ENCODE measurements at places on chromosomes 13 and 19. TPM values are rescaled to one million over a fixed set of nuclear protein-coding genes. Genes with fewer than 3 reads are reported as not detected.

Gene WBP4
- 6.2 TPM for total RNA-seq

Gene SHANK1
- total RNA-seq: 2.9 TPM

DNA sequence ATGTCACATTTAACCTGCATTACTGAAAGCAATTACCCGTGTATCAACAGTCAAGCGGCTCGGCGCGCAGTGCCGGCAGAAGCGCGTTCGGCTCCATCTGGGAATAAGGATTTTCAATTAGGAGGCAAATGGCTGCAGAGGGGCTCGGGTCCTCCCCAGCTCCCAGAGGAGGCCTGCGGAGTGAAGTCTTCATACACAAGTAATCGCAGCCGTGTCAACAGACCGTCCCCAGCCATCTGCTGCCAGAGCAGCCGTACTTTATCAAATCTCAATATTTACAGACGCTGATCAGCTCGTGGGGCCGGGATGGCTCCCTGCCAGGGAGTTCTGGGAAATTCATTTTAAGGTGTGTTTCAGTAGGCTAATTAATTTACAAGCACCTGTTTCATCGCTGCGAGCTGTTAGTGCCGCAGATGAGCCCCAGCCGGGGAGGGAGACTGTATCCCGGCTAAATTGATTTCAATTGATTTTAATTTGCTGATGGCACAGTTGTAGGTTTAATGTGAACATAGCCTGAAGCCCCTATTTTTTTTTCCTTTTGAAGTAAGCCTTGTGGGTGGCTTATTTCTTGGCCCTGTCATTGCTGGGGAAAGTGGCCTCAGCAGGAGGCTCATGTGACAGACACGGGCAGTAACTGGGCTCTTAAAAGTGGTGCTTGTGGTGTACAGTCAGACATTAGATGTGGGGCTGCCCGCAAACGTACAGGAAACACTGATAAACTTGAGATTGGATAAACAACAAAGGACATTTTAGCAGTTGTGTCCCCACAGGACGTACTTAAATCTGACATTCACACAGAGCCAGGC, 252.7 kb downstream of the TEX29 start:
- no peaks in the 10 kb centered on the region for H3K4me1 ChIP-seq
- no peaks in the 10 kb centered on the region for H3K36me3 ChIP-seq
- no peak overlapping the region for H3K4me3 ChIP-seq
- no peaks in the 10 kb centered on the region for H3K27me3 ChIP-seq

- no peaks in the 10 kb centered on the region for H3K27me3 ChIP-seq
- no peak for DNase-seq
These were observed 46.3 kb downstream of the URI1 start for GRCh38 chr19:29988351-29988750.

DNA sequence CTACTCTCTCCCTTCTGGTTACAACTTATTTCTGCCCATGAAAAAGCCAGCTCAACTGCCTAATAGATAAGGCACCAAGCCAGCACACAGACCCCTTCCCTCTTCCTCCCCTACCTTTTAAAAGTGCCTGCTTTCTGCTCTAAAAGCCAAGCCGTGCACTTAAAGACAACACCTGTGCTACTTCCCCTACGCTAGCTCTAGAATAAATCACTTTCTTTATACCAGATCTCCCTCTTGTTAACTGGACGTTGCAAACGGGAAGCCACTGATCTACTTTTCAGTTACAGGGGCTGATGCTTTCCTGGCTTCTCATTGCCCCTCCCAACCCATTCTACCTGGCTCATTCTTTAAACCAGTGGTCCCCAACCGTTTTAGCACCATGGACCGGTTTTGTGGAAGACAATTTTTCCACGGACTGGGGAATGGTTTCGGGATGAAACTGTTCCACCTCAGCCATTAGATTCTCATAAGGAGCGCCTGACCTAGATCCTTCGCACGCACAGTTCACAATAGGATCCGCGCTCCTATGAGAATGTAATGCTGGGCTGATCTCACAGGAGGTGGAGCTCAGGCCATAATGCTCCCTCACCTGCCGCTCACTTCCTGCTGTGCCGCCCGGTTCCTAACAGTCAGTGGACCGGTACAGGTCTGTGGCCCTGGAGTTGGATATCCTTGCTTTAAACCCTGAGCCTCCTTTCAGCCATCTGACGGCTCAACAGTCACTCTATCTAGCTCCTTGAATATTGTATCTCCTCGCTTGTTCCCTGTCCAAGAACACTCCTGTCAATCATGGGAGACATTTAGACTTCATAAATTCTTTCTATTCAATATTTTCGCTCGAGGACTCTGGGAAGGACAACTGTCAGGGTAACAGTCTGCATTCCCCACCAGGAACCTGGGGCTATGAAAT, 841 bp upstream of the ZNF223 start:
- no peaks in the 10 kb centered on the region for H3K4me1 ChIP-seq
- no peak overlapping the region for H3K27ac ChIP-seq
- H3K27me3 ChIP-seq: peaks cover 11% of the 10 kb centered on the region
- DNase-seq: peak; percentile 6

DNA sequence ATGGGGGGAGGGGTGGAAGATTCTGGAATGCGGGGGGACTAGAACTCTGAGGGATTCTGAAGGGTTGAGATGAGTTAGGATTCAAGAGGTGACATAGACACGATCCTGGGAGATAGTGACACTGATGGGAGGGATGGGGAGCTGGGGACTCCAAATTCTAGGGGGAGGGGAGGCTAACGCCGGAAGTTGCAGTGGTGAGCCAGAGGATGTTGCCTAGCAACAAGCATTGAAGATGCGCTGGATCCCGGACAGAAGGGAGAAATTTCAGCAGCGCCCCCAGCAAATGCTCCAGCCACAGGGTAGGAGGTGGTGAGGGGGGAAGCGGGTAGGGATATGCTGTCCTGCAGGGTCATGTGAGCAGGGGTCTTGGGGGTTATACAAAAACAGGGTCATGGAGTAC, 6.9 kb upstream of the LTBP4 start:
- H3K27ac ChIP-seq: no peak overlapping the region
- H3K4me3 ChIP-seq: no peak overlapping the region

DNA sequence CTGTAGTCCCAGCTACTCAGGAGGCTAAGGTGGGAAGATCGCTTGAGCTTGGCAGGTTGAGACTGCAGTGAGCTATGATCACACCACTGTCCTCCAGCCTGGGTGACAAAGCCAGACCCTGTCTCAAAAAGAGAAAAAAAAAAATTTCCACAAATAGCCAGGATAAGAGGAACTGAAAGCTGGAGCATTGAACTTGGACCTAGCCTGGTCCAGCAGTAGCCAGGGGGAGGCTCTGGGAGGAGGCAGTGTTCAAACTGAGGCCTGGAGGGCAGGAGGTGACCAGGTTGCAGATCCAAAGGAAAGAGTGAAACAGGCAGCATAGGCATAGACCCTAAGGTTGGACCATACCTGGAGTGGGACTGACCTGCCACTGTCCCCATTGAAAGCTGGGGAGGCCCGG, 26.9 kb upstream of the PIK3R2 start:
- H3K4me1 ChIP-seq: no peaks in the 10 kb centered on the region
- DNase-seq: no peak
- no peaks in the 10 kb centered on the region for H3K36me3 ChIP-seq
- H3K27me3 ChIP-seq: no peaks in the 10 kb centered on the region

DNA sequence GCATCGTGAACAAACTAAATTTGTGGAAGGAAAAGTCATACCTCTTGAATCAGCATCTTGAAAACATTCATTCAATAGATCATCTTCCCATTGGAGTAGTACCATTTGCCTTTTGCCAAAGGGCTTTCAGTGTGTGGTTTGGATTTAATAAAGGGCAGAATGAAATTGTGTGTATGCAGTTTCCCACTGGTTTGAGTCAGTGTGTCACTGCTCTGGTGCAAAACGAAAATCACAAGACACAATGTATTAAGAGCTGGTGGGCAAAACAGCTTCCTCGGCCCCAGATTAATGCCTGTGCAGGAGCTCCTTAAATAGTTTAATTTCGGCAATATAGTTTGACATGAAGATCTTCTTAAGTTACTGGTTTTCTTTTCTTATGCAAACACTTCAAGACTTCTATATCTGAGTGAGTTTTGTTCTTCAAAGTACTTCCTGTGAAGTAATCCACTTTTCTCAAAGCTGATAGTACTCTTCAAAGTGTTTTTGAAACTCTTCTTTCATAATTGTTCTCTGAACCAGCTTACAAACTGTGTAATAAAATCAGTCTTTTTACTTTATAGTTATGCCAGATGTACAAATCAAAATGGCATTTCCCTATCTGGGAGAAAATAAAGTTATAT, 32.1 kb downstream of the RASL11A start:
- no peaks in the 10 kb centered on the region for H3K27me3 ChIP-seq
- H3K4me3 ChIP-seq: no peak overlapping the region
- H3K4me1 ChIP-seq: no peaks in the 10 kb centered on the region
- H3K27ac ChIP-seq: no peak overlapping the region

All from cardiac muscle cell (in vitro differentiated cells and primary cell).